NCI-H2029 treated with DMSO at 0.1 percent for 48 hours (cell line): ENCODE measurements at places on chromosomes 2 and 18.

- DNase-seq: no peak
Measured at GRCh38 chr2:38661306-38661705, 4.6 kb upstream of the GALM start.

GRCh38 chr2:164899121-164899520, 56.2 kb downstream of the SLC38A11 start:
- DNase-seq: no peak

- DNase-seq: no peak
Measured at GRCh38 chr2:101123795-101124471, 27.2 kb downstream of the TBC1D8 start.

- DNase-seq: no peak
Measured at GRCh38 chr2:127004893-127005600, 101.9 kb downstream of the BIN1 start.

- DNase-seq: no peak
Measured at GRCh38 chr2:15042801-15043217, 410.3 kb downstream of the LRATD1 start.

DNA sequence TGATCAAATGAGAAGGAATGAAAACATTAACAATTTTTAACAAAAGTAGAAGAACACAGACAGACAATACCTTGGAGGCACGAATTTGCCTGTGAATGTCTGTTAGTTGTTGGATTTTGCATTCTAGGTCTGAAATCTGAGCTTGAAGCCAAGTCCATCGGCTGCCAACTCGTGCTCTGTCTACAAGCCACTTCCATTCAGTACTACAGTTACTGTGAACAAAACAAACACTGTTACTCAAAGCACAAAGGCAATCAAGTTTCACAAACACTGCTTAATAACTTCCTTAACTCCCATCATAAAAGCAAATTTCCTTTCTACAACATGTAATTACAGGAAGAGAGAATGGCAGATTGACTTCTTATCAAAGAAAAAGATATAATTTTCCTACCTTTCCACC, 42.2 kb downstream of the KANSL1L start:
- DNase-seq: peak; percentile 85

DNA sequence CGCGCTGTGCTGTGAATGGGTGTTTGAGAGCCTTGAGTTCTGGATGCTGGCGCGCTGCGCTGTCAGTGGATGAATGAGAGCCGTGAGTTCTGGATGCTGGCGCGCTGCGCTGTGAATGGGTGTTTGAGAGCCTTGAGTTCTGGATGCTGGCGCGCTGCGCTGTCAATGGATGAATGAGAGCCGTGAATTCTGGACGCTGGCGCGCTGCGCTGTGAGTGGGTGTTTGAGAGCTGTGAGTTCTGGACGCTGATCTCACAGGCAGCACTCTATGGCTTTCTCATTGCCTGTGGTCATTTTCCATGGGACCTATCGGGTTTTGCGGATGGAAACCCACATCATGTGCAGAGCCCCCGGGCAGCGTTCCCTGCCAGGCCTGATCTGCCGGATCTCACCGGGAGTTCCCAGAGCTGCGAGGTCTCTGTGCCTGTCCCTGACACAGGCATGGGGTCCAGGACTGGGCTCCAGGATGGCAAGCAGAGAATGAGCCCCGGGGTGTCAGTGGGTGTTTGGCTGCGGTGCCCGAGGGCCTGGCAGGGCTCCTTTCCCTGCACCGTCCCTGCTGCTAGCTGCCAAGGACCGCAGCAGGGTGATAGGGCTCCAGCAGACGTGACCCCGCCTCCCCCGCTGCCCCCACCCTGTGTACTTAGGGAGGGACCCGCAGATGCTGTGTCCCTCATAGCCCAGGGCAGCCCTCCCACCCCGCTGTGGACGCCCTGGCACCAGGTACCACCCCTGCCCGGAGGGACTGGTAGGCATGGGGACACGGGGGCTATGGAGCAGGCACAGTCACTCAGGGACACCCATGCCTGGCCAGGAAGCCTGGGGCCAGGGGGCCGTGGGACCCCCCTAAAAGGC, 9.7 kb downstream of the PDCD1 start:
- no peak for DNase-seq

- DNase-seq: no peak
Measured at GRCh38 chr18:12658426-12659138, 675 bp upstream of the SPIRE1 start.

DNA sequence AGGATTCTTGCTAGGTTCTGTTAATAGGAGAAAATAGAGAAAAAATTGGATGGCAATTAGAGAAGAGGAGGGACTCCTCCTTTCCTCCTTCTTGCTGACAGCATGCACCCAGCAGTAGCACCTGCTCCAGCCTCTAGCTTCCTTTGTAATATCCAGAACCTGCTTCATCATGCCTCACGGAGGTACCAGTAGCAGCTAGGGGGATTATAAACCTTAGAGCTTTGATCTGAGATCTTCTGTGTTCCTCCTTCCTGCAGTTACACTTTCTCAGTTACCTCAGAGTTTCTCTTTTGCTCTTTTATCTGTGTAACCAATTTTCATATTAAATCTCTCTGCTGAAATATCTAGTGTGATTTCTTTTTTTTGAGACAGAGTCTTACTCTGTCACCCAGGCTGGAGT, 16.6 kb downstream of the DPP4 start:
- DNase-seq: no peak

DNA sequence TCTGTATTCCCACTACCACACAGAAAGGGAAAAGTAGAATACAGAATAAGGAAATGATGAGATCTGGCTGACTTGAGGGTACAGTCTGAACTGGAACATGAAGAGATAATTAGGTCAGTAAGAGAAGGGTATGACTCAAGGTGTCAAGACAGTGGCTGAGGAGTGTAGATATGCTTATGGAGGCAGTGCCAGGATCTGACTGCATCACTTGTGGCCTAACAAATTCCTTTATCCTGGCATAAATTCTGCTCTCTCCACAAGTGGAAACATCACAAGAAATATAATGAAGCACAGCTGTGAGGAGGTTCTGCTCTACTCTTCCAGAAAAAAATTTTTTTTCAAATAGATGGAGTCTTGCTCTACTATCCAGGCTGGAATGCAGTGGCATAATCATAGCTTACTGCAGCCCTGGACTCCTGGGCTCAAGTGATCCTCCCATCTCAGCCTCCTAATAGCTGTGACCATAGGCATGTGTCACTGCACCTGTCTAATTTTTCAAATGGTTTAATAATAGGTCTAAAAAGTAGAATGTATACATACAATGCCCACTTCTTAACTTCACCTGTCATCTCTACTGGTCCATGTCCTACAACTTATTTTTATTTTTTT, 85.3 kb downstream of the C2orf74 start:
- DNase-seq: no peak

DNA sequence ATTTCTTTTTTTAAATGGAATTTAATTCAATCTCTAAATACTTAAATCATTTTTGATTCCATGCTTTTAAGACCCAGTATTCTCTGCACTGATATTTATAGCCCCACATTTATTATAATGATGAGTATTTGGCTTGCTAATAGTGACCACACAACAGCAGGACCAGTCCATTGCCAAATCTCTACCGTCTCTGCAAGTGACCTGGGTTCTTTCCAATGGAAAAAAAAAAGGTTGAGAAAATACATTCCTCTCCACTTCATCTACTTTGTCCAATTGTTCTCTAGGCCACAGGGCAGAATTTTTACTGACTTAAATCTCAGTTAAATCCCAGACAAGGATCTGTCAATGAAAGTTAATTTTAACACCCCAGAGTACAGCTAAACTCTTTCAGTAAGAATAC, 20.5 kb downstream of the GRB14 start:
- no peak for DNase-seq

GRCh38 chr2:136207030-136207623, 89.2 kb upstream of the CXCR4 start:
- no peak for DNase-seq

DNA sequence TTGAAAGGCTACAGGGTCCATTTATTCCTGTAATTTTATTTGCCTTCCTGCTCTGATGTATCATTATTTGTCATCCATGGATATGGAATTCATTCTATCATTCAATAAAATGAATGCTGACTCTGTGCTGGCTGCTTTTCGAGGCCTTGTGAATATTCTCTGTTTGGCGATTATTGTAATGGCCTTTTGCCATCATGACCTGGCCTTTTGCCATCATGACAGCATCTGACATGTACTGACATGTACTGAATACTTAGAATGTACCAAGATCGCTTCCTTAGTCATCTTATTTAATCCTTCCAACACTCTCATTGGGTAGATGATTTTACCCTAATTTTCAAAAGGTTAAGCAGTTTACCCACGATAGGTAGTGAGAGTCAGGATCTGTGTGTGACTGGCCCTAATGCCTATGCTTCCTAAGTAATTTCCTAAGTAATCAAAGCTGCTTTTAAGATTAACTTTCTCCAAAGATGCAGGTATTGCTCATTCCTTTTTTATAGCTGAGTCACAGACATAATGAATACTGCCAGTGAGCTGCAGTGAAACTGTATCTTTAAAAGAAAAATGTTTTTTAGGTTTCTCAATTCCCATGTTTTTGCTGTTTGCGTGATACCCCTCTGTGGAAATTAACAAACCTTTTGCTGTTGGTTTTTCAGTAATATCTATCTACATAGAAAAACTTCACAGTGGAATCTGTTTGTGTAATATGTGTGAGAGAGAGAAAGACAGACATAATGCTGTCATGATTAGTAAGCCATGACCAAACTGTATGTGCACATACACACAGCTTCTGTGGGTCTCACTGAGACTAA, 127.8 kb downstream of the CERS6 start:
- DNase-seq: no peak

GRCh38 chr2:2827046-2827636, 496.1 kb upstream of the MYT1L start:
- no peak for DNase-seq

DNA sequence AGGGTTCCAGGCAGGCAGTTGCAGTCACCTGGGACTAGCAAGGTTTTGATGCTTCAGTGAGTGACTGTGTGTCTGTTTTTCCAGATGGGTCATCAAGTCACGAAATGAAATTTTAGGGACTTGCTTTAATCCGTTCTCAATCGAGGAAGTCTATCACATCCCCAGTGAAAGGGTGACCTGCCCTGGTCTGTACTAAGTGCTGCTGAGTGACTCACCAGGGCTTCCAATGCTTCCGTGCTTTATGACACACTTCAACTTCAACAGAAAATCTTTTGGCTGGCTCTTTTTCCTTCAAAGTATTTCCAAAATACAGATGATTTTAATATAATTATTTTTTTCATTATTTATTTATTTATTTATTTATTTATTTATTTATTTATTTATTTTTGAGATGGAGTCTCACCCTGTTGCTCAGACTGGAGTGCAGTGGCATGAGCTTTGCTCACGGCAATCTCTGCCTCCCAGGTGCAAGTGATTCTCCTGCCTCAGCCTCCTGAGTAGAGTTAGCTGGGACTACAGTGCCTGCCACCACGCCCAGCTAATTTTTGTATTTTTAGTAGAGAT, 18.4 kb downstream of the TFCP2L1 start:
- DNase-seq: no peak

DNA sequence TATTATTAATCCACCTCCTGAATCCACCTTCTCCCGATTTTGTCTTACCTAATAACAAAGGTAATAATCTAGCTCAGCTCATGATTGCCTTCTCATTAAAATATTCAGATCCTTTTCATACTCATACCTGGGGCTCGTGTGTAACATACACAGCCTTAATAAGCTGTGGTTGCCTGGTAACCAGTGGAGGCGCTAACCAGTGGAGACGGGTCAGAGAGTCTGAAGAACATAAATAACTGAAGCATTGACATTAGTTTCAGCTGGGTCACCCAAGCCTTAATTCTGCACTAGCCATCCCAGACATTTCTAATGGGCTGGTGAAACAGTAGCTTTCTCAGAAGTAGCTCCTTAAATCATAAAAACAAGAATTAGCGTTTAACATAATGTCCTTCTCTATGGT, 14.8 kb upstream of the DTNA start:
- DNase-seq: no peak

DNA sequence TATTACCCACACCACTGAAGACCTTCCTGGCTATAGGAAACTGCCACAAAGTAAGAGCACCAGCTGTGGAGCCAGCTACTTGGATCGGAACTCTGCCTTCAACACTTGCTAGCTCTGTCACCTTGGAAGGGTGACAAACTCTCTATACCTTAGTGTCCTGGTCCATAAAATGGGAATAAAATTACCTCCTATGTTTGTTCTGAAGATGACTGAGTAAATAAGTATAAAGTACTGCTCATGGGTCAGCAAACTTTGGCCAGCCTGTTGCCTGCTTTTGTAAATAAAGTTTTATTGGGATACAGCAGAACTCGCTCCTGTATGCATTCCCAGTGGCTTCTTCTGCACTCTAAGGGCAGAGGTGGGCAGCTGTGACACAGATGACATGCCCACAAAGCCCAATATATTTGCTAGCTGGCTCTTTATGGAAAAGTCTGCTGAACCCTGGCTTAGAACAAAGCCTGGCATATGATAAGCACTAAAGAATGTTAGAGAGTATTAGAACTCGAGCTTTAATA, 451.3 kb downstream of the TMEM182 start:
- DNase-seq: no peak

DNA sequence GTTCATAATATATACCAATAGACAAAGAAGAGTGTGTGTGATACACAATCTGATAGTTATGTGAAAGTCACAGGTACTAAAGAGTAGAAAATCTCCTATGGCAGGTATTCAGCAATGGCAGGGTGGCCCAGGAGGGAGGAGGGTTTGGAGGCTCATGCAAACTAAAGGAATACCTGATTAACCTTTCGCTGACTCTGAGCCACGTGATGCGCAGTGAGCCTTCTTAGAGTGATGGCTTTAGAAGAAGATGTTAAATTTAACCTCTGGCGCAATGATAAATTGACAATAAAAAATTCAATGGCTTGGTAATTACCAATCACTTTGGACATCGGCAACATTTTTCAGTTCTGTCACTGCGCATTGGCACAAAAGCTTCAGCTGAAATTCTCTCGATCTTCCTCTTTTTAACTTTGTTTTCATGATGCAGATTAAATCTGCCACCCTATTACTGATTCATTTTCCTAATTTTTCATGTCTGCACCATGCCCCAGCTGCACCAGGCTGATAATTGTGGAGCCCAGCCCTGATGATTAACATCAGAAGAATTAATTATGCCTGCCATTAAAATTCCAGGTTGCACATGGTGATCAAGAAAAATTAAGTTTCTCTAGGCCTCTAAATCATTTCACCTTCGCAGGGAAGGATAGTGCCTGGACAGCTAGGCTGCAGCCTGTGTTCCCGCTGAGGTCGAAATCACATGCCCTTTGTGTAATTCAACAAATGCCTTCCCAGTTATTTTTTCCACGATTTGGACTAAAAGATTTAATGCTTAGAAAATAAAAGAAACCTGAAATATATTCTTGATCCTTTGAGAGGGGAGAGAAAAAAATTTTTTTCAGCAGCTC, 250.6 kb upstream of the HNRNPA3 start:
- DNase-seq: no peak
